ENCODE measurements at places on chromosomes 12 and 14. TPM values are rescaled to one million over a fixed set of nuclear protein-coding genes. Genes with fewer than 3 reads are reported as not detected.

DNA sequence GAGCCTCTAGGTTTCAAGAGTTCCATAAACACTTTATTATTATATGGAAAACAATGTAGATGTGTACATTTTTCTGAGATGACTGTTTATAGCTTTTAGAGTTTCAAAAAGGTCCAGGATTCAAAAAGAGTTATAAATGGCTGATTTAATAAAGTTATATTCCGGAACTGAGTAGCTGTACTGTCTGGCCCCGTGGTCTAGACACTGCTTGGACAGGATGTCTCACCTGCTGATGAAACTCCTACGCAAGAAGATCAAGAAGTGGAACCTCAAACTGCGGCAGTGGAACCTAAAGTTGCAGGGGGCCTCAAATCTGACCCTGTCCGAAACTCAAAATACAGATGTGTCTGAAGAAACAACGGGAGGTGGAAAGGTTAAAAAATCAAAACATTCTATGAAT lies 69.7 kb downstream of the DCAF5 start:
- no peak for DNase-seq

- no peak for DNase-seq
These were observed 147.0 kb upstream of the ARID2 start for GRCh38 chr12:45582536-45582935.

GRCh38 chr12:57966536-57966935 lies 25.2 kb downstream of the ATP23 start:
- DNase-seq = no peak

Gene PIWIL1
- total RNA-seq = not detected

GRCh38 chr12:28427046-28427445 lies 236.8 kb downstream of the CCDC91 start:
- no peak for DNase-seq

Gene MSI1
- total RNA-seq = not detected

DNA sequence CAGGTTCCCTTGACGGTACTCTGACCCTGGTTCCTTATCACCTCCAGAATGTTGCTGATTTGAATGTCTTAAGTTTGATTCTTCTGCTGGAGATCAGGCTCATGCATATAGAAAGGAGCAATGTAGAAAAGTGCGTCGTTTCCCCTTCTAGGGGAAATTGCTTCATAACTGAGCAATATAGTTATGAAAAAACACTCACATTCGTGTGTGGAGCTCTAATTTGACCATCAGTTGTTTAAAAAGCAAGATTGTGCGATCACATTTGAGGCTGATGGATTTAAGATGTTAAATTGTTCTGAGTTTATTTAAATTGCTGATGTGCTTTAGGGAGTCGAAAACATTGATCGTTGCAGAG lies 19.2 kb downstream of the PELI2 start:
- DNase-seq = no peak

DNA sequence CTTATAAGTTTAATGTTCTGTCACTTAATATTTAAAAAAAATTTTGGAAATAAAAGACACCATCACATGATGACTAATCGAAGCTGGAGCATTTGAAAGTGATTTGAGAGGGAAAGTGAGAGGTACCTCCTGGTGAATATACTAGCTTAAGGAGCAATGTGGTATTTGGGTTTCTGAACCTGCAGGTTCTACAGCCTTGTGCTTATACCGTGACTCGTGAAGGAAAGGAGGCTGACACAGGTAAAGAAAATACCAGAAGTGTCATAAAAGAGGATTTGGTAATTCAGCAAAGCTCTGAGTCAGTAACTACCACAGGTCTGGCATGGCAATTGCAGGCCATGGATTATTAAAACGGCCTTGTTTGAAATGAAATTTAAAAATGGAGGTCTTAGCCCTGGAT lies 151.0 kb downstream of the SLC38A4 start:
- DNase-seq = peak; percentile 34

GRCh38 chr12:84924981-84925380 lies 12.4 kb upstream of the SLC6A15 start:
- no peak for DNase-seq

GRCh38 chr12:99413751-99414150 lies 233.8 kb upstream of the GARIN6 start:
- no peak for DNase-seq

DNA sequence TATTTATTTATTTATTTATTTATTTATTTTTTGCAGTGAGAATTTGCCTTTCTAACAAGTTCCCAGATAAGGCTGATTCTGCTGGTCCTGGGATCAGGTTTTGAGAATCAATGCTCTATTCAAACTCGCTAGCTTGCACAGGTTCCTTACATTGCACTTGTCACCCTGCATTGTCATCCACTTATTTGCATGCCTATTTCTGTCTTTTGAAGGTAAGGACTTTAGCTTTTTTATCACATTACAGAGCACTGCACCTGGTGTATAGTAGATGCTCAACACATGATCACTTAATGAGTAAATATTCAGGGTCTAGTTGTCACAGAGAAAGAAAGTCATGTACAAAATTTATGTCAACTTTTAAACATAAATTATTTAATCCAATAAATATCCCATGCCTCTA lies 219.7 kb upstream of the BTG1 start:
- DNase-seq = no peak

- DNase-seq = peak; percentile 21
These were observed 1324.1 kb downstream of the AACS start for GRCh38 chr12:126389220-126389841.

GRCh38 chr14:54471641-54472040 lies 17.1 kb downstream of the GMFB start:
- DNase-seq = no peak

- no peak for DNase-seq
These were observed 10.1 kb upstream of the BTG1 start for GRCh38 chr12:92155733-92156132.

DNA sequence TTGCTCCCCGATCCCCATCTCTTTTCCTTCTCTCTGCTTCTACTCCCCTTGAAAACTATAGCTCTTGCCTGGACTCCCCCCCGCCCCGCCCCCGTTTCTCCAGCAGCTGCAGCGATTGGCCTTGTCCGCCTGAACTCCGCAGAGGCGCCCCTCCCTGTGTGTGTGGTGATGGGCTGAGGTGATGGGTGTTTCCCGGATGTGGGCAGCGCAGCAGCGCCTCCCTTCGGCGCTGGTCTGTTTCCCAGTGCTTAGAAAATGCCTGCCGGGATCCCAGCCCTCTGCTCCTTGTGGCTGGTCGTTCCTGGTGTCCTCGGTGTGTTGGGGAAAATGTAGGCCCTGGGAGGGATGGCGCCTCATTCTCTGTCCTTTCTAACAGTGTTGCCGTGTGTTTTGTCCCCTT lies 43.3 kb downstream of the GALNT8 start:
- DNase-seq = no peak

- no peak for DNase-seq
These were observed 179.6 kb downstream of the TMX1 start for GRCh38 chr14:51419685-51420084.

DNA sequence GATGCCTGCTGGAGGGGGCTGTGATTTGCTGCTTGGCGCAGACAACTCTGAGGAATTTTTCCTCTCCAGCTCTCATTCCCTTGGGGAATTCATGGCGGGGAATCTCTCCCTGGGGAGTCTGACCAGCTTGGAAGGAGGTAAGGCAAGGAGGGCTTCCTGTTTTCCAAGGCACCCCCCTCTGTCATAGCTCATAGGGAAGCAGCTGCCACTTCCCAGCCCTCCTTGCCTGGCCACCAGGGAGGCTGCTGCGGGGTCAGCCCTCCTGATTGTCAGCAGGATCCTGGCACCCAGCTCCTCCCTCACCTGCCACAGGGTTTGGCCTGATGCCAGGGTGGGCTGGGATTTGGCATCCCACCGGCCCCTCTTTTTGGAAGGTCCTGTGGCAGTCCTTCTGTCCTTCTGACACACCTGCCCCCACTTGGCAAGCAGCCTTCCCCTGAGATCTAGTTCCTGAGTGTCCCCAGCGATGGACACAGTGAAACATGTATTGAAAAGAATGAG lies 74.9 kb downstream of the TSPAN9 start:
- no peak for DNase-seq

- DNase-seq = peak; percentile 78
These were observed at the start of gene DACT1 for GRCh38 chr14:58637391-58638230. Gene DACT1, plus strand, starts transcription at chr14:58637962. Its CDS starts 241 bp downstream, at chr14:58638203.

DNA sequence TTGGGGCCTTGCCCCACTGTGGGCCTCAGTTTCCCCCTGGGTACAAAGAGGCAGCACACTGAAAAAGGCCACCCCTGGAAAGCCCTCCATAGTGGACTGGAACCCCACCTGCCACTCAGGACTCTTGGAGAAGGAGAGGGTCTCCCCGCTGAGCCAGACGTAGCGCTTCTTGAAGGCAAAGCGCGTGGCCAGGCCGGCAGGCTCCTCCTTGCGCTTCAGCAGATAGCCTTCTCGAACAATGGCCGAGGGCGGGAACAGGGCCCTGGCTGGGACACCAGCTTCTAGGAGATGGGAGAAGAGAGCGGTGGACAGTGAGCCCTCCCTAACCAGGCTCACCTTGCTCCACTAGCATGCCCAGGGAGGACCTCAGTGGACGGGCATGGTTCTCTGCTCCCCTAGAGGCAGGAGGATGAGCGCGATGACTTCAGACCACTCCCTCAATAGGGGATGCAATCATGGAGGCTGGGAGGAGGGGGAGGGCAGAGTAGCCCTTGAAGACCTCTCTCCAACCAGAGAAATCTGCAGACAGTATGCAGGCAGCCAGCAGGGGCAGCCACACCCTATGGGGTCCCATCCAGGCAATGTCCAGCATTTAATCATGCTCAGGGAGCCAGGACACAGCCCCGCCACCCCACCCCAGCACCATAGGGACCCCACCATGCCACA lies 29.8 kb downstream of the RASAL1 start:
- DNase-seq = no peak

GRCh38 chr12:16668198-16668597 lies 62.2 kb upstream of the LMO3 start:
- no peak for DNase-seq

GRCh38 chr14:72049462-72049861 lies 117.2 kb downstream of the RGS6 start:
- DNase-seq = no peak

DNA sequence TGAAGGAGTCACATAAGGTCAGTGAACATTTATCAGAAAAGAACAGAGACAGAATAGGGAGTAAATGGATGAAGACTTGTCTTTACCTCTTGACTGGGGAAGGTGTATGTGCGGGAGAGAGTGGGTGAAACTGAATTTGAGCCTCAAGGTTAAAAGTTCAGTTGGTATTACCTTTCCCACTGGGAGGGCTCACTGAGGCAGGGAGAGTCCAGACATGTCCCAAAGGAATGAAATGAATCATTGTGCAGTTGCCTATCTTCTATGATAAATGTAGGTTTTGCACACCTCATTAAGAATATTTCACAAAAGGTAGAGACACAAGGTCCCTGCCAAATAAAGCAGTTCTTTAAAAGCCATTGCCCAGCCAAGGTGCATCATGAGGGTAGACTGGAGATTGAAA lies 105.2 kb downstream of the KCNA5 start:
- no peak for DNase-seq

- peak; percentile 24 for DNase-seq
These were observed 71.6 kb downstream of the OTOGL start for GRCh38 chr12:80170915-80171314.

DNA sequence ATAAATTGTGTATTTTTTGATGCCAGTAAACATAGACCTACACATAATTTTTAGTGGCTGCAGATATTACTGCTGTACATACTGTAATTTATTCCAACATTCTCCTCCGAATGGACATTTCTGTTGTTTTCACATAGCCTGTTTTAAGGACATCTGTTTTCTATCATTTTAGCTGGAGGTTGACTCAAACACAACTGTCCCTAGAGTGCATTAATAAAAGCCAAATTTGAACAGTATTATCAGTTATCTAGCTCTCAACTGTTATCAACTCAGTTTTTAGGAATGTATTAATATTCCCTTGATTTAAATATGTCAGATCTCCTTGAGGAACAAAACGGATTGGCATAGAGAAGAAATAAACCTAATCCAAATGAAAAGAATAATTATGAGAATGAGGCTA lies 17.2 kb upstream of the PIWIL1 start:
- DNase-seq = no peak

Gene BEGAIN
- 17.1 TPM for total RNA-seq

Gene CLEC4E
- total RNA-seq = not detected

- peak; percentile 91 for DNase-seq
These were observed 718.8 kb upstream of the TMEM132C start for GRCh38 chr12:127548123-127548553.

GRCh38 chr12:5059358-5059757 lies 15.7 kb downstream of the KCNA5 start:
- DNase-seq = no peak

- no peak for DNase-seq
These were observed 194.5 kb downstream of the C12orf75 start for GRCh38 chr12:105524961-105525360.

Gene HRK
- total RNA-seq = not detected

- DNase-seq = peak; percentile 87
These were observed 9.2 kb downstream of the NDUFA12 start for GRCh38 chr12:94994312-94994711.

GRCh38 chr14:63890553-63890952 lies 37.7 kb downstream of the SYNE2 start:
- no peak for DNase-seq

DNA sequence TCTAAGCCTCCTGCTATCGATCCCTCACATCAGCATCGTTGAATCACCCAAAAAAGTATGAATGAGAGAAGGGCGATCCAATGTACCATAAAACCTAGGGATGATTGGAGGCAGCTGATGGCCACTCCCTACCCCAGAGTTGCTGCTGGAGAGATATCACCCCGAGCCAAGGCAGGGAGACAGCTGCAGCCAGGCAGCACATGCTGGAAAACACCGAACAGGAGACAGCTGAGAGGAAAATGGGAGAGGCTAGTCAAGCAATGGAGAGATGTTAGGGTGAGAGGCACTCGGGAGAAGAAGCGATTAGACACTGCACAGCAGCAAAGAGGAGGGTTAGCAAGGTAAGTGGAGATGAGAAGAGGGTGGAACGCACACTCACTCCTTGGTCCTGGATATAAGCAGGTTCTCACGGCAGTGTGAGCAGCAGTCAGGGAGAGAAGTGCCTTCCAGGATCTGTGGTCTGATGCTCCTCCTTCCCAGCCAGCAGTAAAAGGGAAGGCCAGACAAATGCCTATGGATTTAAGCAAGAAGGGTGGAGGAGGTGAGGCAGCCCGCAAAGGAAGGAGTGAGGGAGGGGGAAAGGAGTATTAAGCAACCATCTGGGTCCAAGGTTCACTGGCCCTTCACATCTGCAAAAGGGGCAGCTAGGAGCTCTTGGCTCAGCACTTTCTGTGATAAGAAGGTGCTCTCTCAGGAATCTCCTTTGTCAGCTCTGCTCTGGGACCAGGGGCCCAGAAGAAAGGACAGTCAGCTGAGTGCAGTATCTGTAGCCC lies at the start of gene SLC7A7:
TSS of gene SLC7A7 (minus strand) at position 495 of the 773 bp plus-strand sequence. CDS start 2,037 bp downstream, outside the sequence.
- no peak for DNase-seq

GRCh38 chr12:48580831-48581230 lies 11.0 kb upstream of the LALBA start:
- no peak for DNase-seq

DNA sequence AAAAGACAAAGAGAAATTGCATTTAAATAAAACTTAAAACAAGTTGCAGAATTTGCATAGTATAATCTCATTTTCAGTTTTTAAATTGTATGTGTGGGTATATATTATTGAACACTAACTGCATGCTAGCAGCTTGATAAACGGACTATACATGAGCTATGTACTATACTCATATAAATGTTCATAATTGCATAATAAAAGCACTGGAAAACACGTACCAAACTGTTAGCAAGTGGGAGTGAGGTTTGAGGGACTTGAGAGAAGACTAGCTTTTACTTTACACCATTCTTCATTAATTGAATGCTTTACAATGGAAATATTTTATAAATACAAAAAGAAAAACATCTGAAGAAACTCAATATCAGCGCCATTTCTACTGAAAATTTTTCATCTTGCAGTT lies 32.2 kb upstream of the MDM1 start:
- DNase-seq = no peak

- DNase-seq = peak; percentile 50
These were observed 181.9 kb downstream of the PRKCH start for GRCh38 chr14:61503167-61503801.

GRCh38 chr14:20498622-20499021 lies 6.7 kb upstream of the RNASE10 start:
- no peak for DNase-seq

Measured in M059J (cell line).